ENCODE measurements at places on chromosomes 13 and 19.

DNA sequence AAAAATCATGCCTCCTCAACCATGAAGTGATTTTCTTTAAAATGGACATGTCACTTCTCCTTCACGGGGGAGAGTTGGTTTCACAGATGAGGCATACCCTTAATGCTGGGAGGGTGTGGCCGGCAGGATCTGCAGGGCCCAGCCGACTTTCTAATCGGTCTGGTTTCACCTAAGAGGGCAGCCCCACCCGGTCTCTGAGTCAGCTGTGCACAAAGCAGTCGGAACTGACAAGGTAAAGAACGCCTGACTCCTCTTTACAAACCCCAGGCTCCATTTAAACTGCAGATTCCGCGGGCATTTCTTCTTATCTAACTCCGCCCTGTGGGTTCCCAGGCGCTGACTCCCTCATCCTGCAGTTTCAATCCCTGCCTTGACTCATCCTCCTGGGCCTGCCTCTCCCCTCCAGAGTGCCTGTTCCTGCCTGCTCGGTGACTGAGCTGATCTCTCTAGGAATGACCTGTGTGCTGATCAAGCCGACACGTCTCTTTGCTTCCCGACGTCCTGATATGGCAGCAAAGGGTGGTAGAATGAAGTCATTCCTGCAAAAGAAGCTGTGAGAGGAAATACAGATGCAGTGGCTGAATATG is 63.4 kb downstream of the EFNB2 start:
- DNase-seq = no peak

- DNase-seq = no peak
Measured at GRCh38 chr13:39108783-39109182, 70.5 kb downstream of the NHLRC3 start.

- DNase-seq = no peak
Measured at GRCh38 chr13:109785892-109786450, 412 bp downstream of the IRS2 start.

GRCh38 chr19:1773184-1773583 is 19.9 kb downstream of the ONECUT3 start:
- no peak for DNase-seq

DNA sequence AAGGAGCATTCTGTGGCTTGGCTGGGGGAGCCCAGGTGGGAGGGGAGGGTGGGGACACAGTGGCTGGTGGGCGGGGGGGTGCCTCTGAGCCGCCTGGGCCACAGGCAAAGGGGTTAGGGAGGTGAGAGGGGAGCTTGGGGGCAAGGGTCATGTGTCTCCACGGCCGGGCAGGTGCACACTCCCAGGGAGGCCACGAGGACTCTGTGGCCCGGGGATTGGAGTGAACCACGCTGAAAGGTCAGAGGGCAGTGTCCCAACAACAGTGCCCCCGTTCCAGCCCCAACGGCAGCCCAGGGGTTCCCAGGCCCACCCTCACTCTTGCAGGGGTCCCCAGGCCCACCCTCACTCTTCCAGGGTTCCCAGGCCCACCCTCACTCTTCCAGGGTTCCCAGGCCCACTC is 9.6 kb downstream of the C2CD4C start:
- no peak for DNase-seq

- DNase-seq = no peak
Measured at GRCh38 chr13:73096638-73097037, 37.8 kb downstream of the KLF5 start.

DNA sequence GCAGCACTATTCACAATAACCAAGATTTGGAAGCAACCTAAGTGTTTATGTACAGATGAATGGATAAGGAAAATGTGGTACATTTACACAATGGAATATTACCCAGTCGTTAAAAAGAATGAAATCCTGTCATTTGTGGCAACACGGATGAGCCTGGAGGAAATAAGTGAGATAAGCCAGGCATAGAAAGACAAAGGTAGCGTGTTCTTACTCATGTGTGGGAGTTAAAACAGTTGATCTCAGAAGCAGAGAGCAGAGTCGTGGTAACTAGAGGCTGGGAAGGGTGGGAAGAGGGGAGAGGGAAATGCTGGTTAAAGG is 29.5 kb downstream of the LILRB4 start:
- no peak for DNase-seq

GRCh38 chr19:38370299-38370698 is 4.1 kb upstream of the PSMD8 start:
- no peak for DNase-seq

GRCh38 chr19:48171710-48172109 is 1.2 kb downstream of the ZSWIM9 start:
- DNase-seq = no peak

GRCh38 chr19:45417151-45417550 is 6.6 kb downstream of the ERCC1 start:
- no peak for DNase-seq

DNA sequence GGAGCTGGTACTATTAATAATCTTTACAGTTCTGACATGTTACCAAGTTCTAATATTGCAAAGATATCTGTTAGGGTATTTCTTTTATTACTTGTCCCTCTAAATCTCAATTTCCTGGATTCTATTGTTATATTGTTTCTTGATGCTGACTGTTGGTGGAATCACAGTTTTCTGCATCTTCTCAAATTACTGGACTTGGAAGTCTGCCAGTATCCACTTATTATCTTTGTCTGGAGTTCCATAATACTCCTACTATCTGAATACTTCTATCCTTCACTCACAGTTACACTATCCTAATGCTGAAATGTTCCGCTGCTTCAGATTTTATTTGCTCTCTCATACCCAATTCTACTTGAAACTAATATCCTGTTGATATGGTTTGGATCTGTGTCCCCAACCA is 1985.7 kb upstream of the PRR20A start:
- no peak for DNase-seq

DNA sequence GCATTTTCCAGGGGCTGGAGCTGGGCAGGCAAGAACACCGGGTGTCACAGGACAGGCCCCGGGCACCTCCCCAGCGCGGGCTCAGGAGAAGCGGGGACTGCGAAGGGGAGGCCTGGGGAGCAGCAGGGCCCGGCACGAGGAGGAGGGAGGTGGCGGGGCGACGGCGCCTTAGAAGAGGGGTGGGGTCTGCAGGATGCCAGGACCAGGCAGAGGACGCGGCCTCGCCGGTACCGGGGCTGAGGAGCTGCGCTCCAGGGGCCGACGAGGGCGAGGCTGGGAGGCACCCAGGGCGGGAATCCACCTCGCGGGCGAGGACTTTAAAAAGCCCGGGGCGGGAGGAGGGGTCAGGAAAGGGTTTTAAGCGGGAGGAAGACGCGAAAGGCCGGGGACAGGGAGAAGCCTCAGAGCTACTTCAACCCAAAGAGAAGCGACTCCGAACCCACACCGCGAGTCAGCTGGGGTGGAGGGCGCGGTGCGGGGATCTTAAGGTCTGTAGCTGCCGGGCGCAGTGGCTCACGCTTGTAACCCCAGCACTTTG is 665 bp downstream of the ZNF347 start:
- no peak for DNase-seq

DNA sequence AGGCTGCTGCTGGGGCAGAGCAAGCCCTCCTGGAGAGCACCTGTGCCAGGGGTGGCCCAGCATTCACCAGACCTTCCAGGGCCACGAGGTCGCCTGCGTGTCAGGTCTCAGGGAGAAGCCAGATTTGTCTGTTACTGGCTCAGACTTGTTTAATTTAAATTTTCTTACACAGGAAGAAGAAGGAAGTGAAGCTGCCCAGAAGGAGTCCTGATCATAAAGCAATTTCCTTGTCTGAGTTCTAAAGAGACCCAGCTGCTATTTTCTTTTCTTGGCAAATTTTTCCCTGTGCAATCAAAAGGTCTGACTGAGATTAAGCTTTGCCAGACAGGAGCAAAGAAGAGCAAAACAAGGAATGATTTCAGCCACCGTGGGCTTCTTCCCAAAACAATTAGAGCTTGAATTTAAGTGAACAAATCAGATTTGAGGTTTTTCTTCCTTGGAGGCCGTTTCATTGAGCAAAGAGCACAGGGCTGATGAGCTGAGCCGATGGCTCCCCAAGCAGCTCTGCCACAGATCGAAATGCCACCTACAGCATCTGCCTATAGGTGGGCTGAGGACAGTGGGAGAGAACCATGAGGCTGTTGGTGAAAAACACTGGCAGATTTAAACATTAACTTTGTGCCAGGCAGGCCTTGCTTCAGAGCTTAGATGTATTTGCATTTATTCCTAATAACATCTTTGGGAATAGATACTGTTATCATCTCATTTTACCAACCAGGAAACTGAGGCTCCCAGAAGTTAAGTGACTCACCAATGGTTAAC is 40.1 kb downstream of the HSPH1 start:
- no peak for DNase-seq

- DNase-seq = no peak
Measured at GRCh38 chr19:1223018-1223855, 14.6 kb downstream of the CBARP start.

- no peak for DNase-seq
Measured at GRCh38 chr19:31329819-31330218, 19.4 kb downstream of the TSHZ3 start.

DNA sequence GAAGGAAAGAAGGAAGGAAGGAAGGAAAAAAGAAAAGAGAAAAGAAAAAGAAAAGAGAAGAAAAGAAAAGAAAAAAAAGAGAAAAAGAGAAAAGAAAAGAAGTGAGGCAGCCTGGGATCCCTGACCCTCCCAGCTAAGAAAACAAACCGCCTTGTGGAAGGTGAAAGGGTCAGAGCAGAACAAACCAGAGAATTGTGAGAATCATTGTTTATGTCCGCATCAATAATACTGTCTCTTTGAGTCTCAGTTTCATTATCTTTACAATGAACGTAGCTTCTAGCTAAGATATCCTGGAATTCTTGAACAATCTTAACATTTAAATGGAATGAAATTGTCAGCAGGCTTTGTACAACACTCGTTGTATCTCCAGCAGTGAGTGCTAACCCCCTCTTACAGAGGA is 66.4 kb upstream of the SERP2 start:
- DNase-seq = no peak

DNA sequence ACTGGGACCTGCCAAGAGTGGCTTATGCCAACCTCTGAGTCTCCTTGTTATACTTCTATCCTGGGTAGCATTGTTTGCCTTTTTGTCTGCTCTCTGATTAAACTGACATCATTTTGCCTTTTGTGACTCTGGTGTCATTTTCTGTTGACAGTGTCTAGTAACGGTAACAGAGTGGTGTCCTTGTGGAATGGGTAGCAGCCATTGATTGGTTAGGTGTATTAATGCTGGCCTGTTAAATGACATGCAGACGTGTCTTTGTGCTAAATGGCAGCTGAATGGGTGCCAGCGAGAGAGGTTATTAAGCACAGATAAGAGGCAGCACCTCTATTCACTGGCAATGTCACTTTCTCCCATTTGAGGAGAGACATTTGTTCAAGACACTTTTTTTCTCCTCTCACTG is 1289.4 kb downstream of the PCDH9 start:
- no peak for DNase-seq

DNA sequence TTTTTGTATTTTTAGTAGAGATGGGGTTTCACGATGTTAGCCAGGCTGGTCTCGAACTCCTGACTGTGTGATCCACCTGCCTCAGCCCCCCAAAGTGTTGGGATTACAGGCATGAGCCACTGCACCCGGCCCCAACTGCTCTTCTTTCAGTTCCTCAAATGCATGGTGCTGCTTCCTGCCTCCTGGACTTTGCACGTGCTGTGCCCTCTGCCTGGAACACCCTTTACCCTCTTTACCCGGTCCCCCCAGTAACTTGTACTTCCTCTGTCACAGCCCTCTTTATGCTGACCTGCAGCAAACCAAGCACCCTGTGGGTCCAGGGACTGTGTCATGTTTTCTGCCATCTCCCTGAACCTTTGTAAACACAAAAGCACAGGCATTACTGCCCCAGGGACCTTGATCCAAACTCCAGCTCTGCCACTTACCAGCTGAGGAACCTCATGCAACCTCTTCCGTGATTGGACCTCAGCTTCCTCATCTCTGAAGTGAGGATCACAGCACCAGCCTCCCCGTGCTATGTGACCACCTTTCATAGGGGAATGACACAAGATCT is 3.8 kb downstream of the BLVRB start:
- DNase-seq = no peak

DNA sequence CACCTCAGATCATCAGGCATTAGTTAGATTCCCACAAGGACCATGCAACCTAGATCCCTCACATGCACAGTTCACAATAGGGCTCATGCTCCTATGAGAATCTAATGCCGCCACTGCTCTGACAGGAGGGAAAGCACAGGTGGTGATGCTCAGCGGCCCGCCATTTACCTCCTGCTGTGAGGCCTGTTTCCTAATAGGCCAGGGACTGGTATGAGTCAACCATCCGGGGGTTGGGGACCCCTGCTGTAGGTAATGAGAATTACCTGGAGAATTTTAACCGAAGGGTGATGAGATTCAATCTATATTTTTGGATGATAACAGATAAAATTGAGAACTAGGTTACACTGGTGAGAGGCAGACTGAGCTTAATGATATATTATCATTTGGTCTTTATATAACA is 101.4 kb downstream of the LACC1 start:
- DNase-seq = no peak

DNA sequence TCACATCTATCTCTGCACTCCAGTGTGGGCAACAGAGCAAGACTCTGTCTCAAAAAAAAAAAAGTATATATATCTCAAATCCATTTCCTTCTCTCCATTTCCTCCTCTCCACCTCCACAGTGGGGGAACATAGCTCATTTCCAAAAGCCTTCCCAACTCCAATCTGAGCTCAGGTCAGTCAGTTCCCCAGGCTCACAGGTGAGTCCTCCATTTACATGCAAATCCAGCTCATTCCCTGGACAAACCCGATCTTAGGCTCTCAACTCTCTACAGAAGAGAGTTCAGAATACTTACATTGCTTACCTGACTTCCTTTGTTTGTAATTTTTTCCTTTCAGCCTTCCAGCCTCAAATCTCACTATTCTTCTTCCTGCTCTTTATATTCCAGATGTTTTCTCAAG is 518.3 kb downstream of the GPC6 start:
- DNase-seq = no peak

- no peak for DNase-seq
Measured at GRCh38 chr13:97253581-97254293, 31.6 kb downstream of the MBNL2 start.

GRCh38 chr19:3980353-3981251 is 4.7 kb downstream of the EEF2 start:
- DNase-seq = no peak

DNA sequence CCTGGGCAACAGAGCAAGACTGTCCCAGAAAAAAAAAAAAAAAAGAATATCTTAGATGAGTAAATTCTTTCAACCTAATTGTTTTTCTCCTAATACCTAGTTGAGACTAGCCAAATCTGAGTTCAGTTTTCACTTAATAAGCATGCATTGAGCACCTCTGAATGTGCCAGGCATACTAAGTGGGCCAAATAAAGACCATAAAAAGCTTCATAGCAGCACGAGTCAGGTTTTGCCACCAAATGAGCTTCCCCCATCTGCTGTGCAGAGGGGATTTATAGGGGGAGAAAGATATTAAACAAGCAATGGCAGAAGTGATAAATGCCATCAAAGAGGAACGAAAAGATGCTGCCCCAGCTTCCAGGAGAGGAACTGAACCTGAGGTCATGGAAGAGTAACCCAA is 11.4 kb downstream of the THSD1 start:
- DNase-seq = no peak

GRCh38 chr19:676339-677105 is at the start of gene FSTL3:
Gene FSTL3, plus strand, starts transcription at chr19:676392. Its CDS starts 32 bp downstream, at chr19:676424.
- DNase-seq = no peak

GRCh38 chr19:19900139-19900728 is 512 bp upstream of the ZNF93 start:
- DNase-seq = no peak

Measured in GM18507 (cell line).